Activated CD4-positive, CD25-positive, alpha-beta regulatory T cell (primary cell): ENCODE measurements at places on chromosomes 16 and 17.

DNA sequence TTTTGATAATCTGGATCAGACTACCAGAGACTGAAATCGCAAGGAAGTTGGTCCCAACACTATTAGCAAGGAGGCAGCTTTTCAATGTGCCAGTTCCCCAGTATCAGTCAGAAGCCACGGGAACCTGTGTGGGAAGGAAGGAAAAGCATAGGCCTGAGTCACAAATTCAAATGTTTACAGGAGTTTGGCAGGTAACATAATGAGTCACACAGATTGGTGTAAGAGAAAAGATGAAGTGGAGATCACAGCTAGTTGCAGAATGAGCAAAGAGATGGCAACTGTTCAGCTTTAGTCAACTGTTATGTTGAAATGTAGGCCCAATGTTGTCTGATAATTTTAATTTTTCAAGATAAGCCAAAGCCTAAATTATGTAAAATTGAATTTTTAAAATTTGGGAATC, 28.1 kb upstream of the ITGA2B start:
- no peak for DNase-seq

DNA sequence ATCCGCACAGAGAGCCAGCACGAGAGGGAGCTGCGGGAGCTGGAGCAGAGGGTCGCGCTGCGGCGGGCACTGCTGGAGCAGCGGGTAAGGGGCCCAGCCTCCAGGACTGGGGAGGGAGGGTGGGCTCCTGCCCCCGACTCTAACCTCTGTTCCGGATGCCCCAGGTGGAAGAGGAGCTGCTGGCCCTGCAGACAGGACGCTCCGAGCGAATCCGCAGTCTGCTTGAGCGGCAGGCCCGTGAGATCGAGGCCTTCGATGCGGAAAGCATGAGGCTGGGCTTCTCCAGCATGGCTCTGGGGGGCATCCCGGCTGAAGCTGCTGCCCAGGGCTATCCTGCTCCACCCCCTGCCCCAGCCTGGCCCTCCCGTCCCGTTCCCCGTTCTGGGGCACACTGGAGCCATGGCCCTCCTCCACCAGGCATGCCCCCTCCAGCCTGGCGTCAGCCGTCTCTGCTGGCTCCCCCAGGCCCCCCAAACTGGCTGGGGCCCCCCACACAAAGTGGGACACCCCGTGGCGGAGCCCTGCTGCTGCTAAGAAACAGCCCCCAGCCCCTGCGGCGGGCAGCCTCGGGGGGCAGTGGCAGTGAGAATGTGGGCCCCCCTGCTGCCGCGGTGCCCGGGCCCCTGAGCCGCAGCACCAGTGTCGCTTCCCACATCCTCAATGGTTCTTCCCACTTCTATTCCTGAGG, 4.4 kb downstream of the HIRIP3 start:
- no peak for DNase-seq

GRCh38 chr16:22659933-22660332, 149.2 kb downstream of the NPIPB5 start:
- no peak for DNase-seq

- no peak for DNase-seq
Measured at GRCh38 chr16:8391257-8391656, 199.1 kb downstream of the TMEM114 start.

GRCh38 chr17:57377094-57377493, 120.8 kb downstream of the MSI2 start:
- no peak for DNase-seq

GRCh38 chr17:82242977-82243647, 14.3 kb downstream of the SLC16A3 start:
- DNase-seq: no peak

DNA sequence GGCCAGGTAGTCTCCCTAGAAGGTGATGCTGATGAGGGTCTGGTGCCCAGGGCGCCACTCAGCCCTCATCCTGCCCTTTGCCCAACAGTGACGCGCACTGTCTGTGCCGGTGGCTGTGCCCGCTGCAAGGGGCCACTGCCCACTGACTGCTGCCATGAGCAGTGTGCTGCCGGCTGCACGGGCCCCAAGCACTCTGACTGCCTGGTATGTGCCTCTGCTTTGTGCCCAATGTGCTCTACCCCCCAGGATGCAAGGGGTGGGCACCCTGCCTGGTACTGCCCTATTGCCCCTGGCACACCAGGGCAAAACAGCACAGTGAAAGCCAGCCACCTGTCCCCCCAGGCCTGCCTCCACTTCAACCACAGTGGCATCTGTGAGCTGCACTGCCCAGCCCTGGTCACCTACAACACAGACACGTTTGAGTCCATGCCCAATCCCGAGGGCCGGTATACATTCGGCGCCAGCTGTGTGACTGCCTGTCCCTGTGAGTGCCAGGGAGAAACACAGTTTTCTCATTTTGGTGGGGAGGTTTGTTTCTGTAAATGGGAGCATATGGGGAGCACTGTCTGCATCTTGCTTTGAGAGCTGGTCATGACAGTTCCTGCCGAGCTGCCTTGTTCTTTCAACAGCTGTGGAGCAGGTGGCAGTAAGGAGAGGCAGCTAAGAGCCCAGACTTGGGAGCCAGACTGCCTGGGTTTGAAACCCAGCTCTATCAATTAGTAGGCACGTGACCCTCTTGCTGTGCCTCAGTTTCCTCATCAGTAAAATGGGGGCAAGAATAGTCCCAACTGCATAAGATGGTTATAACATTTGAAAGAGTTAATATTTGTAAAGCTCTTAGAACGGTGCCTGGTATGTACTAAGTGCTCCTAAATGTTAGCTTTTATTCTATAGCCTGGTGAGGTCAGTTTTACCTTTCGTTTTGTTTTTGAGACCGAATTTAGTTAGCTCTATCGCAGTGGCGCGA, 10.4 kb downstream of the ERBB2 start:
- DNase-seq: no peak

- DNase-seq: no peak
Measured at GRCh38 chr16:1538804-1539520, 5.5 kb downstream of the TMEM204 start.
